Fibroblast of skin of right quadriceps (primary cell): ENCODE measurements at places on chromosomes 2 and 18.
A peak's percentile ranks its signal among the peaks of the same experiment; 100 is the strongest.

- DNase-seq = no peak
Observed at GRCh38 chr18:47990981-47991380, 60.5 kb upstream of the SMAD2 start.

DNA sequence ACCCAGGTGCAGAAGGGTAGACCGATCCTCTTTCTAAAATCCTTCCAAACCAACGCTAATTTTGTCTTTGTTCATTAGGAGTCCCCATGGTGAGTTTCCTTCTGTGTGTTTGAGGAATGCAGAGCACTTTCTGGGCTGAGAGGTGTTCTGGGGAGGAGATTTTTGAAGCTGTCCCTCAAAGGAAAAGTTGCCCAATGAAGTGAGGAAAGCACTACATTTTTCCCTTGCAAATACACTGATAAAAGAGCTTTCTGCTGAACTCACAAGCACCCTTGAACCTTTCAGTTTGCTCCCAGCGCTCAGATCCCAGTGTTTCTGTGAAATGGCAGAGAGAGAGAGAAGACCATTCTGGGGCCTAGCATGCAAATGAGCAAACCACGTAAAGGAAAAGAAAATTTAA lies 299.6 kb upstream of the FANCL start:
- DNase-seq = no peak

DNA sequence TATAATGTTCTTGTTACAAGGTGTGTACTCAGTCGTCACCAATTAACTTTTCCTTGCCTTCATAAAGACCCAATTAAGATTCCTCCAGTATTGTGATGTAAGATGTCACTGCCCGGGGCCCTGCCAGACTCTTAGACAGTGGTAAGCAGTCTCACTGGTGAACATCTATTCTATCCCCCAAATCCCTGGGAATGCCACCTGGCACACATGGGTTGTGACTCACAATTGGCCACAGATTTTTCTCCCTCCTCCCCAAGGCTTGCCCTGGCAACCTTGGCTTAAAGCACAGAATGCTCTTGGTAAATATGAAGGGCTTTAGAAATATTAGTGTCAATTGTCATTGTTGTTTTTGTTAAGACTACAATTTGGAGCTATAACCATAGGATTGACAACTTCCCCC lies 287.9 kb downstream of the ETAA1 start:
- no peak for DNase-seq

GRCh38 chr18:24915547-24915946 lies 436.4 kb downstream of the ZNF521 start:
- peak; percentile 62 for DNase-seq

DNA sequence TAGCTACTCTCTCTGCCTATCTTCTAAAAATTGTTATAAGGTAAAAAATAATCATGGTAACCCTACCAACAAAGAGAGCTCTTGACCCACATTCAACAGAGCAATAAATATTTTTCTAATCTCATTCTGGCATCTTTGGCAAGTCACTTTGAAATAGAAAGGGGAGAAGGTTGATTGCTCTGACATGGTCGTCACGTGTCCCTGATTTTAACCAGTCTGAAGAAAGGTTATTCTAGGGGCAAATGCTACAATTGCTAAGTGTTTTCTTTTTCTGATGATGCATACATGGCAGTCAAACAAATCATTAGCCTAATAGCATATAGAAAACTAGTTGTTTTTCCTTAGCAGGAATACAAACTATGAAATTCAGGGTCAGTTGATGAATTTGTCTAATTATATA lies 153.3 kb upstream of the MAP3K20 start:
- no peak for DNase-seq

GRCh38 chr2:180174580-180174979 lies 167.5 kb upstream of the CWC22 start:
- DNase-seq = no peak

DNA sequence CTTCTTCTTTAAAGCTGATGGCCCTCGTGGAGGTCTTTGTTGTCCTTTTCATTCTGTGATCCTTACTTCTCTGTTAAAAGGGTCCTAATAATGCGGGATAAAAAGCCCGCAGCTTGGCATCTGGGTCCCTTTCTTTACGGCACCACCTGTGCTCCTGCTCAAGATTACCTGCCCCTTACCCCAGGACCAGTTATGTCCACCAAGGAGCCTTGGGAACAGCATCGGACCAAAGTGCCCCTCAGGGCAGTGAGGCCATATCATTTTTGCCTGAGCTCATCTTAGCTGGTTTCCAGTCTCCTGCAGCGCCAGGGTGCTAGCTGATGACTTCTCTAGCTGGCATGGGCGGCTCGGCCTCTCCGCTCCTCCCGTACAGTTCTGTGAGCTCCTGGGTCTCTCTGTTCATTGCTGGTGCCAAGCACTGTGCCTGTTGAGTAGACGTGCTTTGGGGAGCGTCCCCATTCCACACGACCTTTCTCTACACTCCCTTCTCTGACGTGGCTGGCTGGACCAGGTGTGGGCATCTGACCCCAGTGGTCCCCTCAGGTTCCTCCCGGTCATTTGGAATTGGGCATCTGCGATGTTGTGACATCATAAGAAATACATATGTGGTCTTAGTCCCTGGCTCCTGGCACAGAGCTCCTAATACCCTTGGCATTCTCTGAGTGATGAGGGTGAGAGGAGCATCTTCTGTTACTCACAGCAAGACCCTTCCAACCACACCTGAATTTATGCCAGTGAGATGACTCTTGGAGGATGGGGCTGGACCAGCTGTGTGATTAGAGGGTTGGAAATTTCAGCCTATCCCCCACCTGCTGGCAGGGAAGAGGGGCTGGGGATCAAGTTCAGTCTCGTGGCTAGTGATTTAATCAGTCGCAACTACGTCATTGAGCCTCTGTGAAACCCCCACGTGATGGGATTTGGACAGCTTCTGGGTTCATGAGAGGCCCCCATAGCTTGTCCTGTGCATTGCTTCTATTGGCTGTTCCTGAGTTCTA lies 134.2 kb upstream of the HS6ST1 start:
- no peak for DNase-seq

GRCh38 chr2:64327510-64328414 lies 126.2 kb upstream of the LGALSL start:
- peak; percentile 30 for DNase-seq

DNA sequence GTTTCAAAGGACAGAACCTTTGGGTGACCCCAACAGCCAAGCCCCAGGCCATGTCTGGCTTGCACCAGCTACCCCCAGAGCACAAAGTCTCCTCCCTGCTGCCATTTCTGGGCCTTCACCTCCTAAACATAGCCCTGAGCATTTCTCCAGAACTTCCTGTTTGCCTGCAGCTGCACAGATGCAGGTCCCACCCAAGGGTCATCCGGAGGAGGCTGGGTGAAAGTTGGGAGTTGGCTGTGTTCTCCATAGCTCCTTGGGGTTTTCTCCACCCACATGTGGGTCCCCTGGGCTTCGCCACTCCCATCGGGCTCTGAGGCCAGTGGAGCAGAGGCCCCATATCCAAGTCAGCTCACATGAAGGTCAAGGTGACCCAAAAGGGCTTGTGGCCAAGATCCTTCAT lies 4.3 kb downstream of the TNP1 start:
- no peak for DNase-seq

DNA sequence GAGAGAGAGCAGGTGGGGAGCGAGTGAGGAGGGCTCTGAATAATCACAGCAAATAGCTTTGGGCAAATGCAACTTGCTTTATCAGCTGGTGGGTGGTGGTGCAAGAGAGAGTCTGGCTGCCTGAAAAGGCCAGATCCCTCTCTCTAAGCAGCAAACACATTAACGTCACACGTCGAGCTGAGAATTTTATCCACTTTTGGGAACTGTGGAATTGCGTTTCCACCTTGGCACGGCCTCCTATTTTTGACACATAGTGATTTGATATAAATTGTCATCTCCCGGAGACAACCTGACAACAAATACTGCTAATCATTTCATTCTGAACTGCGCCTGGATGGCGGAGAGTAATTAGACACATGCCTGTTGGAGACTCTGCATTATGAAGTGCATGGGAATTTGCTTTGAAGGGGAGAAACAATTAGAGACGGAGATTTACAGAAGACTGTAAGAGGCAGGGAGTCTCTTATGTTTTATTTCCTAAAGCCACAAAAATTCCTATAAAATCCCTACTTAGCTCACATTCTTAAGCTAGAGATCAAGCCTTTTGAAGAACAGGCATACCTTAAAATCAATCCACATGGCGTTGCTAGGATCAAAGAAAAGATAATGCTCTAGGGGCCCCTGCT lies 634.1 kb downstream of the TDRD15 start:
- DNase-seq = peak; percentile 10

DNA sequence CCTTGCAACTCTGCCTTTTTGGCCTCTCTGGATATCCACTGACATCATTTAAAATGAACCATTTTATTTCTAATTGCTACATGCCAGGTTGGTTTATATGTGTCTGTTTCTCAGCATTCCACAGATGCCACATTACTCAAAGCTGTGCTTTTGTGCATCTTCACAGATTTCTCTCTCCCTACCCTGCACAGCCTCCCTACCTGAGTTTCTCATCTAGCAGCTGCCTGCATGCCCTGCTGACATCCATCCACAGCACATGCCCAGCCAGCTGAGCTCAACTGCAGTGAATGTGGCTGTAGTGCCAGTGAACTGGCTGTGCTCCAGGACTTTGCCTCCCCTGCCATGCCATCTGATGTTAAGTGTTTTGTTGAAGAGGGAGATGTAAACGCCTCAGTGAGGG lies 44.5 kb downstream of the PKP4 start:
- no peak for DNase-seq

DNA sequence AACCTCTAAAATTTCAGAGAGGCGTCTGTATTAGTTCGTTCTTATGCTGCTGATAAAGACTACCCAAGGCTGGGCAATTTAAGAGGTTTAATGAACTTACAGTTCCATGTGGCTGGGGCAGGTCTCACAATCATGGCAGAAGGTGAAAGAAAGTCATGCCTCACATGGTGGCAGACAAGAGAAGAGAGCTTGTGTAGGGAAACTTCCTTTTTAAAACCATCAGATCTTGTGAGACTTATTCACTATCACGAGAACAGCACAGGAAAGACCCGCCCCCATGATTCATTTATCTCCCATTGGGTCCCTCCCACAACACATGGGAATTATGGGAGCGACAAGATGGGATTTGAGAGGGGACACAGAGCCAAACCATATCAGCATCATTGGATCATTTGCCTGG lies 183.2 kb upstream of the SIX2 start:
- no peak for DNase-seq

DNA sequence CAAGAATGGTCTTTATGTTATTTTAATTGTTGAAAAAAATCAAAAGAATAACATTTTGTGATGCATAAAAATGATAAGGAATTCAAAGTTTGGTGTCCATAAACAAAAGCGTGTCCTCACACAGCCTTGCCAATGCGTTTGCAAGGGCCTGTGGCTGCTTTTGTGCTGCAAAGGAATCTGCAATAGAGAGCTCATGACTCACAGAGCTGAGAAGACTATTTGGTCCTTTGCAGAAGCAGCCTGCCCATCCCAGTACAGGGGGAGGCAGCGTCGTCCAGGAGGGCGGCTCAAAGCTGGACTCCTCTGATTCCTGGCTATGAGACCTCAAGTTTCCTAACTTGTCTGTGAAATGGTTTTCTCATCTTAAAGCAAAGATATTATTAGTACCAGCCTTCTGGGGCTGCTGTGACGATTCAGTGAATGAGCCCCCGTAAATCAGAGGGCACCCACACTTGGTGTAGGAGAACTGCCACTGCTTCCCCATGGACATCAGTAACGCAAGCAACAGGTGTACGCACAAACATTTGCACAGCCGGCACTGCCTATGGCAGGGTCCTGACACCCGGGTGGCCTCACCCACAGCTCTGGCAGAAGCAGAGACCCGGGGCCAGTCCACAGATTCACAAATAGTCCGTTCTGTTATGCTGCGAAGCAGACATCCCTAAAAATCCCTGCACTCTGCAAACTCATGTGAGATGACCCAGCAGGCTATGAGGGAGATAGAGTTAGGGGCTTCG lies 70.6 kb upstream of the ASAP2 start:
- peak; percentile 46 for DNase-seq

- DNase-seq = no peak
Observed at GRCh38 chr2:109201465-109202327, 72.7 kb downstream of the SH3RF3 start.

DNA sequence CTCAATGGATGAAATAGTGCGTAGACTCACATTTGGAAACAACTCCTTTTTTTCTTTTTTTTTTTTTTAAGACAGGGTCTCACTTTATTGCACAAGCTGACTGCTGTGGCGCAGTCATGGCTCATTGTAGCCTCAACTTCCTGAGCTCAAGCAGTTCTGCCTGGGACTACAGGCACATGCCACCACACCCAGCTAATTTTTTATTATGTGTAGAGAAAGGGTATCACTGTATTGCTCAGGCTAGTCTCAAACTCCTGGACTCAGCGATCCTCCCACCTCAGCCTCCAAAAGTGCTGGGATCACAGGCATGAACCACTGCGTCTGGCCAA lies 17.4 kb downstream of the HAT1 start:
- no peak for DNase-seq

DNA sequence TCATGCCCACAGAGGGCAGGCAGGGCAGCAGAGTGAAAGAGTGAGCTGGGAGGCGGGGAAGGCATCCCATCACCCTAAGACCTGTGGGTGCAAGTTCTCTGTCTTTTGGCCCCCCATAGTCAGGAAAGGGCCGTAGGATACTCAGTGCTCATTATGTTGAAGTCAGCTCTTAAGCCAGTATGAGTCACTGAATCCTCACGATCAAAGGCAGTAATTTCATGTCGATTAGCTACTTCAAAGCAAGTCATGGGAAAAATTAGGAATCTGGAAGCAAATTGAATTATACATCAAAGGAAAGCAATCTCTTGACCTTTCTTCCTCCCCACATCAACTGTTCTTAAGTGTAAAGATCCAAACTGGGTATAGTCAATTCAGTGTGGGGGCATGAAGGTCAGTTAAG lies 178.9 kb downstream of the FHOD3 start:
- no peak for DNase-seq

DNA sequence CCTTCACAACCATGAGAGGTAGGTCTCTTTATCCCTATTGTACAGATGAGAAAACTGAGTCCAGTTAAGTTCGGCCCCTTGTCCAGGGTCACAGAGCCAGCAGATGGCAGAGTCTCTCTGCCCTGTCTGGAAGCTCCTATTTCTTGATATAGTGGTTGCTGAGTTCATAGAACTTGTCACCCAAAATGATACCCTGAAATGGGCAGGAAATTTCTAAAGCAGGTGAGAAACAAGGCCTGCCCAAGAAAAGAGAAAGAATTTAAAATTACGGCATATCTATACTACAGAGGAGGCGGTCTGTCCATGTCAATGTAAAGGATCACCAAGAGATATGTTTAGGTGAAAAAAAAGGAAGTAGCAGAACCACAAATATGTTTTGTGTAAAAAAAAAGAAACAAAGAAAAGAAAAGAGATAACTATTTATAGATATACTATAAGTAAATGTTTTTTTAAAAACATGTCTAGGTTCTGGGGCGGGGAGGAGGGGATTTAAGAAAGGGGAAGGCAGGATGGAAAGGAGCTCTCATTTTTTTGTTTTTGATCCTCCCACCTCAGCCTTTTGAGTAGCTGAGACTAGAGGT lies 39.8 kb downstream of the MYO7B start:
- no peak for DNase-seq
